Amygdala (tissue), 56 donors: ENCODE measurements at places on chromosomes 11 and 22.

- DNase-seq = no peak
These were observed 22.0 kb upstream of the CAT start for GRCh38 chr11:34416766-34417165.

- DNase-seq = no peak
These were observed 35.6 kb upstream of the ACER3 start for GRCh38 chr11:76824980-76825725.

- DNase-seq = no peak
These were observed 191.7 kb downstream of the TBC1D22A start for GRCh38 chr22:46953968-46954765.

- no peak for DNase-seq
These were observed 1.4 kb downstream of the MUS81 start for GRCh38 chr11:65861533-65862183.

DNA sequence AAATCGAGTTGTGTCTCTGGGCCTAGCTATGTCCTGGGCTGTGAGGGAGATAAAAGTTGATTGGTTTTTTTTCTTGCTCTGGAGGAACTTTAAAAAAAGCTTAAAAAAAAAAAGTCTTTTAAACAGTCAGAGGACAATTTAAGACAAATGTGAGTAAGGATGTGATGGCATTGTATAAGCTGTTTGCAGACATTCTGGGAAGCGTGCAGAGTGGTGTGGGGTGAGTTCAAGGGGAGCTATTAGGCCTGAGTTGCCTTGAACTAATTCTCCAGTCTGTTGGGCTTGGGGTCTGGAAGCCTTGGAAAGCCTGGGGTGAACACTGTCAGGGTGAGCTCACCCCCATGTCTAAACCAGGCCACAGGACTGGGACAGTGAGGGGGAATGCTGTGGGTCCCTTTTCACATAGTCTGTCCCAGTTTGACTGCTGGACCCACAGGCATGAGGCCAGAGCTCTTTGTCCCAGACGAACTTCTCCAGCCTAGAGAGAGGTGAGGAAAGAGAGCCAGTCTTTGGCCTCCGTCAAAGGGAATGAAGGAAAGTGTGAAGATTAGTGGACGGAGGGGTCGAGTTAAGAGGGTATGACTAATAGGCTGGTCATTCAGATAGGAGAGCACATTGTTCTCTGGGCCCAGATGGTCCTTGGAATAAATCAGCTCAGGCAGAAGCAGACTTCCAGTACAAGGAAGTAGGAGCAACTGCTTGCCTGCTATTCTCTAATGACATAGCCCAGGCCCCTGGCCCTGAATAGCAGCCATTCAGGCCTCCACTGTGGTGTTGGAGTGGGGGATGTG lies 76.4 kb upstream of the NNMT start:
- no peak for DNase-seq

GRCh38 chr22:40401981-40402406 lies 31.6 kb downstream of the SGSM3 start:
- DNase-seq = no peak

- no peak for DNase-seq
These were observed 38.3 kb downstream of the PDE2A start for GRCh38 chr11:72635933-72636332.

DNA sequence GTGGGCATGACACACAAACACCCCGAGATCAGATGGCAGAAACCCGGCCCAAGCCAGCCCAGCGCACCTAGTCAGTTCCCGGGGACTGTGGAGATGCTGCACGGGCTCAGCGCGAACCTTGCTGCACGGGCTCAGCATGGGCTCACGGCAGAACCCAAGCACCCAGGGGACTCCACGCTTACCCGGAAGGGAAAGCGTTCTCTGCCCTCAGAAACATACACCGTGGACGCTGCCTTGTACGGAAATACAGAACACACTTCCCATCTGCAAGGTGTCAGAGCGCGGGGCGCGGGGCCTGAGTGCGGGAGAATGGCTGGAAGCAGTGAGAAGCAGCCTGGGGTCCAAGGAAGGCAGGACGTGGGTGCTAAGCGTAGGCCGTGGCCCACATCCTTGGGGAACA lies 319.9 kb downstream of the NTM start:
- no peak for DNase-seq

- no peak for DNase-seq
These were observed at the start of gene CD3G for GRCh38 chr11:118343981-118344515. CD3G (plus strand) TSS chr11:118344344; CDS start chr11:118344424, 80 bp downstream.

DNA sequence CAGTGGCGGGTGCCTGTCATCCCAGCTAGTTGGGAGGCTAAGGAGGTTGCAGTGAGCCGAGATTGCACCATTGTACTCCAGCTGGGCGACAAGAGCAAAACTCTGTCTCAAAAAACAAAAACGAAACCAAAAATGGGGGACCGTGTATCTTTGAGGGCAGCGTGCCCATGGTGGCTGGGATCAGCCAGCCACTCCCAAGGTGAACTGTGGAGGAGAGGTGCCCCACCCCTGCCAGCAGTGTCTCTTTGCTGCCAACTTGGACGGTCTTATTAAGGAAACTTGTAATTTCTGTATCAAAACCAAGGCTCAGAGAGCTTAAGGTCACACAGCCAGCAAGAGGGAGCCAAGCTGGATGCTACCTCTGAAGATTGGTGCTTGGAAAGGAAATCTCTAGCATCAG lies 147.7 kb downstream of the CACNA1I start:
- no peak for DNase-seq

DNA sequence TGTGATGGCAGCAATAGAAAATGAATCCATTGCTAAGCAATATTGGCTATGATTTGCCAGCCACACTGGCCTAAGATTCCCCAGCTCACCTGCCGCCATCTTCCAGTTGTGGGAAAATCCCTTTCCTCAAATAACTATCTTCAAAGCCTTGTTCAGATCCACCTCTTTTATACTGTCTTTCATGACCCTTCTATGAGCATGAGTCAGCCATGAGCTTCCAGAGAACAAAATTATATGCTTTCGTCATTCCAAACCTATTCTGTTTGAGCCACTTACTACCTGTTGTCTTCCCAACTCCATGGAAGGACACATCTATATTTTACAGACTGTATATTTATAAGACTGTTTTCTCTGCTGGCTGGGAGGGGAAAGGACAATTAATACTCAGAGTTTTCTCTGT lies 25.0 kb upstream of the PRSS23 start:
- no peak for DNase-seq

- DNase-seq = no peak
These were observed 69.2 kb downstream of the SYT13 start for GRCh38 chr11:45216901-45217300.

DNA sequence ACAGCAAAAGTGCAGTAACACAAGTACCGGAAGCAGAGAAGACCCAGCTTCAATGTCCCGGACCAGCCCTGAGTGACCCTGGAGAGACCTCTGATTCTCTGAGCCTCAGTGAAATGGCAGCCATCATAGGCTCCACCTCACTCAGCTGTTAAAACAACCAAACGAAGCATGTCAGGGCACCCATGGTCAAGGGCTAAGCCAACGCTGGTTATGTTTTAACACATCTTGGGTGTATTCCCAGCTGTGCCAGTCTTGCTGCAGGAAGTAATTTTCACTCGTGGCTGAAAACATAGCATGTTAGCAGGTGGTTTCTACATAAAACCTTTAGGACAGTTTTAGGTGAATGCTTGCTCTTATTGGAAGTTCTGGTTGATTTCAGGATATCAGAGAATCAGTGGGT lies 30.9 kb downstream of the LMO2 start:
- DNase-seq = no peak
